ENCODE measurements at places on chromosomes 5 and 9. TPM values are rescaled to one million over a fixed set of nuclear protein-coding genes. Genes with fewer than 3 reads are reported as not detected.

DNA sequence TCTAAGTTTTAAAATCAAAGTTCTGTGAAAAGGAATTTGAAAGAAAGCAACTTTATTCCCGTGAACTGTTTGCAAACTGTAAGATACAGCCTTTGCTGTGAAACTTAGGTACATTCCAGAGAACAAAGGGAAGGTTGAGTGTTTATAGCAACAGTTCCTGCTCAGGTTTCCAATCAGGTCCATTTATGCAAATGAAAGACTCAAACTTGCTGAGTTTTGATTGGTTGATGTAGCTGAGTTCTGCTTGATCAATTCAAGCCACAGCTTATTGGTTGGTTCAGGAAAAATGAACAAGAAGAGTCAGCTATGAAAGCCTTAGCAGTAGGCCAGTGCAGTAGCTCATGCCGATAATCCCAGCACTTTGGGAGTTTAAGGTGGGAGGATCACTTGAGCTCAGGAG, 37.9 kb downstream of the SLC27A6 start:
- DNase-seq, result no peak

Gene OBP2A
- polyA plus RNA-seq, result not detected

GRCh38 chr9:35280399-35280798, 118.6 kb downstream of the UNC13B start:
- no peak for DNase-seq

Gene FGF10
- polyA plus RNA-seq, result not detected

DNA sequence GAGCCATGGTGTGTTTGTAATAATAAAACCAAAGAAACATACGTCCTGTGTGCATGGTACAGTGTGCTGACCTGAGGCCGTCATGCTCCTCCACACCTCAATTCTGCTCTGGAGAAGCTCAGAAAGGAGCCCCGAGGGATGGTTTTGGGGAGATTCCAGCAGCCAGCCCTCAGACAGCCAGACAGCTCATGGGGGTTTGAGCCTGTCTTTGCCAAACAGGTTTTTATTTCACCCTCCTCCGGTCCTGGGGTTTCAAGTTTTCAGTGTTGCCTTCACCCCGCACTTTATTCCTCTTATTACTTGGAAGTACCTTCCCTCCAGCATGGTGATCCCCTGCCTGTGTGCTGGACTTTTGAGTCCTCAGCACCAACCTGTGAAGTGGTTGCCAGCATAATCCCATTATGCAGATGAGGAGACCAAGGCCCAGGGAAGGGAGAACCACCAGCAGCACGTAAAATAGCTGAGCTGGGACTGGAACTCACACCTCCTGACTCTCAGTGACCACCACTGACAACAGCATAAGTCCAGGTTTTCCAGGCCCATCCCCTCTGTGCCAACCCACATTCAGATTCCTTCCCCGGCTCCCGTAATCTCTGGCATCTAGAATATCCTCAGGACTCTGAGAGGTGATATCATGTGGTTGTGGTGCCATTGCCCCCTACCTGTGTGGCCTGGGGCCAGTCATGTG, 35.1 kb downstream of the TGFBI start:
- DNase-seq, result no peak

- DNase-seq, result no peak
Measured at GRCh38 chr9:89277454-89277853, 33.5 kb upstream of the CKS2 start.

Gene TAF9
- 118 TPM for polyA plus RNA-seq

- DNase-seq, result no peak
Measured at GRCh38 chr9:125983681-125984080, 236.5 kb downstream of the PBX3 start.

GRCh38 chr9:96164268-96164683, 137.7 kb downstream of the HSD17B3 start:
- DNase-seq, result no peak

DNA sequence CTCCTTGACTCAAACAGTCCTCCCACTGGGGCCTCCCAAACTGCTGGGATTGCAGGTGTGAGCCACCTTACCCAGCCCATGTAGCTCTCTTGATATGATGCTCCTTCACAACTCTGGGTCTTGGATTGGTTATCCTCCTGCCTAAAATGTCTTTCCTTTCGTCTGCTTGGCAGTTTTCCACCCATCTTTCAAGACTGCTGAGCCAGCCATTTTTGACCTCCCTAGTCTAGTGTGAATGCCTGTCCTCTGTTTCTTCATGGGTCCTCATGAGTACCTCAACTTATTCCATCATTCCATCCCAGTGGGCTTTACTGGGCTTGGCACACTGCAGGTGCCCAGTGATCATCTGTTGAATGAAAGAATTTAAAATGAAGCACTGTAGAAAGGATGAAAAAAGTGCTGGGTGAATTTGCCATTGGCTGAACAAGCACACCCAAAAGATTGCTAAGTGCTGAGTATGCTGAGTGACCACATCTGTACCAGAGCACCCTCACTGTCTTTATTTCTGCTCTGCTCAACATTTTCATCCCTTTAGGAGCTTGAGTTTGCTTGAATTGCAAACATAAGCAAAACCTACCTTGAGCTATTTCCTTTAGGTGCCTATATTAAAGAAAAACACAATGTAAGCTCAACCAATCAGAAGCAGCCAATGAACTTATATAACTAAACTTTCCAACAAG, 84.8 kb upstream of the FAM169A start:
- DNase-seq, result no peak

- DNase-seq, result peak; percentile 88
Measured at GRCh38 chr5:181217111-181217802, 5.8 kb upstream of the TRIM41 start.

- no peak for DNase-seq
Measured at GRCh38 chr5:98292496-98292895, 481.0 kb upstream of the RGMB start.

DNA sequence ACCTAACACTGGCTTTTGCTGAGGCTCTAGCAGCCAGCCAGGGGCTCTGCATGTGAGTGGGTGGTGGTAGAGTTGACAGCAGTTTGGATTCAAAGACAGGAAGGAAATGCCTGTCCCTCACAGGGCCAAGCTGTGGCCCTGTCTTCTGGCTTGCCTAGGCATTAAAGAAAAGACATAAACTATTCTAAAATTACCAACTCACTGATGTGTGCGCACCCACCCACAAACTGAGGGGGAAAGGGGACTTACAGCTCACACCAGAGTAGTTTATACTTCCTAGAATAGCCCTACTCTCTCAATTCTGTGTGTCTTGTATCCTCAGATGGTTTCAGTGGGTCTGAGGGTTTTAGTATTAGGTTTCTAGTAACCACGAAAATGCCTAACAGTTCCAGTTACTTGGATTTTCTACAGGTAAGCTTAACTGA, 18.3 kb upstream of the IL13 start:
- DNase-seq, result no peak

DNA sequence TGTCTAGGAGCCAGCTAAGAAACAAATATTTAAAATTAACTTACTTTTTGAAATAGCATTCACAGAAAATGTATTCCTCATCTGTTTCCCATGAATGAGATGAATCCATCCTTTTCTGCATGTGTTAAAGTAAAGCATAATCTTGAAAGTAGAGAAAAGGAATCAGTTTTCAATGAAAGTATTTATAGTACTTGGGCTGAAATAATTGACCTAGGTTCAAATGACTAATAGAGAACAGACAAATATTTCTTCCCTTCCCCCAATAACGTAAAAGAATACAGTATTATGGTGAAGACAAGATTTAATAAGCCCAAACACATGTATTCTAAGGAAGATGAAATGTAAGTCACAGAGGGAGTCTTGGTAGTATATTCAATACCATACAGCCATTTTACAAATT, 403.5 kb downstream of the ZNF608 start:
- no peak for DNase-seq

DNA sequence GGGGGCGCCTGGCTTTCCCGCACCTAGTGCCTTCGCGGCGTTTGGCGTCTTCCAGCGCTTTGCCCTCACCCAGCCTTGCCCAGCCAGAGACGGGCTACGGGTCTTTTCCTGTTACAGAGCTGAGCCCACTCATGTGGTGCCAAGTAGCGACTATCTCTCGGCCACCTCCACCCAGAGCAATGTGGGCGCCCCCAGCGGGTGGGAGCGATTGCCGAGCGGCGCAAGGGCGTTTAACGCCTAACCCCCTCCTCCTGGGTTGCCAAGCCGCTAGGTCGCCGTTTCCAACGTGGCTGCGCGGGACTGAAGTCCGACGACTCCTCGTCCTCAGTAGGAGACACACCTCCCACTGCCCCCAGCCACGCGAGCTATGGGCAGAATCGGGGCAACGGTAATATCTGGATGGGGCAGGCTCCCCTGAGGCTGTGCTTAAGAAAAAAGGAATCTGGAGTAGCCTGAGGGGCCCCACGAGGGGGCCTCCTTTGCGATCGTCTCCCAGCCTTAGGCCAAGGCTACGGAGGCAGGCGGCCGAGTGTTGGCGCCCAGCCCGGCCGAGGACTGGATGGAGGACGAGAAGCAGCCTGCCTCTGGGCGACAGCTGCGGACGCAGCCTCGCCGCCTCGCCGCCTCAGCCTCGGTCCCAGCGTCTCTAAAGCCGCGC, 5.8 kb downstream of the TLX3 start:
- no peak for DNase-seq

Gene CCDC192
- polyA plus RNA-seq, result not detected

Gene ANKRD34B
- polyA plus RNA-seq, result not detected

DNA sequence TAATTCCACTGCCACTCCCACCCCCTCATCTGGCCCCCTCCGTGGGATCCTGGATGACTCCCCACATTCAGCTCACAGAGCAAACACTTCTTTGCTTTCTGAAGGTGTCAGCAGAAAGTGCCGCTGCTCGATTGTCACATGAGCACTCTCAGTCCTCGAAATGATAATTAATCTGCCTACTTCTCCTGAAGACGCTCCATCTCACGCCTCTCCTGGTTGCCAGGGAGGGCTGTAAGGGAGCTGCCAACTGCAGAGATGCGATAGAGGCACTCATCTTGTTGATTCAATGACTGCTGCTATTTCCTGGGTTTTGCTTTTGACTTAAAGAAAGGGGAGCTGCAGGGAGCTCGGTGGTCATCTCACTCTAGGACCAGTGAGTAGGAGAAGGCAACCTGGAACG, 206.5 kb downstream of the DAB2IP start:
- no peak for DNase-seq

All from A549 (cell line).